PC-9 (cell line): ENCODE measurements at places on chromosomes 5 and 9.

- no peak for DNase-seq
Observed at GRCh38 chr5:35598707-35599370, 18.8 kb upstream of the SPEF2 start.

- no peak for DNase-seq
Observed at GRCh38 chr5:1637639-1638481, 114.1 kb upstream of the LPCAT1 start.

- DNase-seq, result no peak
Observed at GRCh38 chr5:92320446-92320845, 937.3 kb upstream of the ARRDC3 start.

- DNase-seq, result no peak
Observed at GRCh38 chr9:134732392-134733110, 90.9 kb downstream of the COL5A1 start.

- DNase-seq, result no peak
Observed at GRCh38 chr5:419970-420369, 23.0 kb upstream of the EXOC3 start.

GRCh38 chr5:17373814-17374556, 124.0 kb upstream of the TAF11L2 start:
- no peak for DNase-seq

GRCh38 chr9:127154390-127155191, 32.2 kb upstream of the ANGPTL2 start:
- no peak for DNase-seq

GRCh38 chr5:160119905-160120266, 636 bp upstream of the PWWP2A start:
- DNase-seq, result no peak

- DNase-seq, result no peak
Observed at GRCh38 chr5:35458824-35459207, 158.8 kb upstream of the SPEF2 start.

- DNase-seq, result no peak
Observed at GRCh38 chr5:6686915-6687409, 26.3 kb upstream of the TENT4A start.

GRCh38 chr5:96873449-96873848, 2.9 kb upstream of the ERAP2 start:
- DNase-seq, result no peak
